ENCODE measurements at places on chromosomes 4 and X. TPM values are rescaled to one million over a fixed set of nuclear protein-coding genes. Genes with fewer than 3 reads are reported as not detected.

The MBNL3 gene
- total RNA-seq = 98.8 TPM

The HSPA4L gene
- total RNA-seq = 5.4 TPM

The ZIC3 gene
- not detected for total RNA-seq

The ATP6AP1 gene
- total RNA-seq = 77.7 TPM

The SMS gene
- 40.3 TPM for total RNA-seq

The PROM1 gene
- 8.1 TPM for total RNA-seq

The RNF175 gene
- total RNA-seq = 5.3 TPM

The SAT1 gene
- 513 TPM for total RNA-seq

The DOCK11 gene
- total RNA-seq = 5.2 TPM
